ENCODE measurements at places on chromosomes 7 and 10. TPM values are rescaled to one million over a fixed set of nuclear protein-coding genes. Genes with fewer than 3 reads are reported as not detected.

DNA sequence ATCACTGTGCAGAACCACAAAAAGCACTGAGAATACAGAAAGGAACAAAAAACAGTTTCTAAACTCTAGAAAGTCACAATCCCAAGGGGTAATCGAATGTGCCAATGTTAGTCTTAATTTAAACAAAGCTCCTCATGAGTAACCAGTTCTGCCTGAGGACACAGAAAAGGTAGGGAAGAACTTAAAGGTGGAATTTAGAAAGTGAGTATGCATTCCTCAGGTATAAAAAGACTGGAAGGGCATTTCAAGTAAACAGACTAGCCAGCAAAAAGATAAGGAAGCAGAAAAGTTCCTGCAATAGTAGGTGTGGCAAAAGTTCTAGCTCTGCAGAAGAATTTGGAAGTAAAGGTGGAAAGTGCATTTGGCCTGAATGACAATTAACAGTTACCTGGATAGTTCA, 84.6 kb upstream of the DLX6 start:
- DNase-seq, result no peak

DNA sequence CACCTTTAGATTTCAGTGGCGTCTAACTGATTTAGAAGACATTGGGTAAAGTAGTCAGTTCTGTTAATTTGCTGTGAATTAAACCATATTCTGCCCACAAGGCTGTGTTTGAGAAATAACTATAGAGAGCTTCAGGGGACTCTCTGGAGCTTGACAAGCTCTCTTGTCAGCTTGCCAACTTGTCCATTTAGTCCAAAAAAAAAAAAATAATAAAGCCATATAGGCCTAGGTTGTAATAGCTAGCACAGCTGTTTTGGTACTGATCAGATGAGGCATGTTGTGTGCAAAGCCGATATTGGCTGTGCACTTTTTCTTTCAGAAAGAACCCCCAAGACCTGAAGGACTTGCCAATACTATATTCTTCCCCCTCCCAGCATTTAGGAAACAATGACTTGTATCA, 20.2 kb upstream of the ZNF282 start:
- DNase-seq, result no peak

DNA sequence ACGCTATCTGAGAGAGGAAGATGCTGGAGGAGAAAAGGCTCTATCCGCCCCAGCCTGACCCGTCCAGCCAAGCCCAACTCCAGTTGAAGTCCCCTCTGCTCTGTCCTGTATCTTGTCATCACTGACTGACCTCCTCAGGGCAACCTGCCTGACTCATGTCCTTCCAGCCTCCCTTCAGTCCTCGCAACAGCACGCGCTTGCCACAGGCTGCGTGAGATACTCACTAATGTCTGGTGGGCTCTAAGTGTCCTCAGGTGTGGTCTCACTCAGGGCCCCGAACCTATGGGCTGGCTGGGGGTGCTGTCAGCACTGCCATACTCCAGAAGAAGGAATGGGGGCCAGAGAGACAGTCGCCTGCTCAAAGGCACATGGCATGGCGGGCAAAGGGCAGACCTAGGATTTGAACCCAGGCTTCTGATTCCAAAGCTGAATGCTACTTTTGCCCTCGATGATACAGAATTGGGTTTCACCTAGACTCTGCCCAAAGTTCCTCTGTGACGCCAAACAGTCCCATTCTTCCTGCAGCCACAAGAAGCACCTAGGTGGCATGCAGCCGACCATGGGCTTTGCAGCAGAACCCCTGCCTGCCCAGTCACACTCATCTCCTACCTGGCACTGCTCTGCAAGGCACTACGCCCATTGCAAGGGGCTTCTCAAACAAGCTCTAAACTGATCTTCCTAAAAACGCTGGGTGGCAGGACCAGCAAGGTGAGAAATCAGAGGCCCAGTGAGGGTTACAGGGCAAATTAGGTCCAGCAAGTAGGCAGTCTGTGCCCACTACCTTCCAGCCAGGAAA, 8.5 kb downstream of the FAM53B start:
- DNase-seq, result peak; percentile 46

DNA sequence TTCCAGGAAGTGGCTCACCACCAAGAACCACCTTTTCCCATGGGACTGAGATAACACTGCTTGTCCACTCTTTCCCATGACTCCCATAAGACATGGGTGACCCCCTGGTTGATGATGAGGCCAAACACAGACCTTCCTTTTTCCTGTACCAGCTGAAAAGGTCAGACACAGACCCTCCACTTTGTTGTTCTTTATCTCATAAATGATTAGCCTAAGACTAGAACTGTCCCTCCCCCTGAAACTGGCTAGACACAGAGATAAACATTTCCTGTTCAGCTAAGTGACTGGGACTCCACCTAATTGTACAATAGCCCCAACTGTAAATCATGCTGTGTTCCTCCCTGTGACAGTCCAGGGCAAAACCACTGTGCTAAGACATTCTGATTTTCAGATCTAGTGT, 8.2 kb upstream of the NRG3 start:
- DNase-seq, result no peak

DNA sequence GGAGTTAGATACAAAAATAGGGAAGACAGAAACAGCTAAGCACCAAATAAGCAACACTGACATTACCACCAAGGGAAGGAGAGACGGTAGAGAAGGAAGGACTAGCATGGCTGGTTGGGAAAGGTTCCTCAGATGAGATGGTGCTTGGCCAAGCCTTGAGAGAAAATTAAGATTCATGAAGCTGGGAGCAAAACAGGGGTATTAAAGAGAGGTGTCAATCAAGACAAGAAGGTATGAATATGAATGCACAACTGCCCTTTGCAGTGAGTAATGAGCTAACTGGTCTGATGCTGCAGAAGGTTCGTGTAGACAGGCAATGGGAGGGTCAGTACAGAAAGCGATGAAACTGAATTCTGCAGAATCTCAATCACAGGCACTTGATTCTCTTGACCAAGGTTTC, 67.7 kb downstream of the SLC37A3 start:
- no peak for DNase-seq

DNA sequence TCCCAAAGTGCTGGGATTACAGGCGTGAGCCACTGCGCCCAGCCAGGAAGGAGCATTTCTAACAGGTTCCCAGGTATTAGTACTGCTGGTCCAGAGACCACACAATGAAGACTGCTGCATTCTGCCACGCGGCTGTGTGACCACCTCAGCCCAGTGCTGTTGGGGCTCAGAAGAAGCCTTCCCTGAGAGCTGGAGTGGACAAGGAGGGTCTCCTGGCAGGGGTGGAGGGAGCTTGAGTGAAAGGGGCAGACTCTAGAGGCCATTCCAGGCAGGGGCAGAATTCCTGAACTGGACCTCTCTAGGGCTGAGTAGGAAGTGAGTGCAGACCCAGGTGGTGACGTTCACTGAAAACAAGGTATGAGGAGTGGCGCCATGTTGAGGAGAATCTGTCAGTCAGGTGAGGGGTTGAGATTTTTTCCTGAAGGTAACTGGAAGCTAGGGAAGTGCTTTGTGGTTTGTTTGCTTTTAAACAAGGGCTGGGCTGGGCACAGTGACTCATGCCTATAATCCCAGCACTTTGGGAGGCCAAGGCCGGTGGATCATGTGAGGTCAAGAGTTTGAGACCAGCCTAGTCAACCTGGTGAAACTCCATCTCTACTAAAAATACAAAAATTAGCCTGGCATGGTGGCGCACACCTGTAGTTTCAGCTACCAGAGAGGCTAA, 67.6 kb downstream of the TACC2 start:
- no peak for DNase-seq

GRCh38 chr10:94131885-94132284, 138.2 kb downstream of the PLCE1 start:
- DNase-seq, result no peak

DNA sequence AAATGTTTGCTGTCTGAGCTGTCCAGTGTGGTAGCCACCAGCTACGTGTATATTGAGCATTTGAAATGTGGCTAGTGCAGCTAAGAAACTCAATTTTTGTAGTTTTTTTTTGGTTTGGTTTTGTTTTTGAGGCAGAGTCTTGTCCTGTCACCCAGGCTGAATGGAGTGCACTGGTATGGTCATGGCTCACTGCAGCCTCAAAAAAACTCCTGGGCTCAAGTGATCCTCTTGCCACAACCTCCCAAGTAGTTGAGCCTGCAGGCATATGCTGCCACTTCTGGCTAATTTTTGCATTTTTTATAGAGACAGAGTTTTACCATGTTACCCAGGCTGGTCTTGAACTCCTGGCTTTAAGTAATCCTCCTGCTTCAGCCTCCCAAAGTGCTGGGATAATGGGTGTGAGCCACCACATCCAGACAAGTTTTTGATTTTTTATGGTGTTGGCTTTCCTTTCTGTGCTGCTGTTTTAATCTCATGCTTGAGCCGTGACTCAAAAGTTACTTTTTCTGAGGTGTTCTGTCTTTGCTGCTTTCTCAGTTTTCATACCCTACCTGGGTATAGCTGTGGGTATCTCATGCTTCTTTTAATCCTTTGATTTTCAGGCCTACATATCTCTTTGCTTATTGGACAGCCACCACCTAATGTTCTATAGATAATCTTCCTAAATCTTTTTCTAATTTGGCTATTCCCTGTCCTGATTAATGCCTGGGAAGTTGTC, 16.0 kb downstream of the WAC start:
- no peak for DNase-seq

GRCh38 chr7:1888425-1888824, 218.3 kb downstream of the ELFN1 start:
- DNase-seq, result no peak

DNA sequence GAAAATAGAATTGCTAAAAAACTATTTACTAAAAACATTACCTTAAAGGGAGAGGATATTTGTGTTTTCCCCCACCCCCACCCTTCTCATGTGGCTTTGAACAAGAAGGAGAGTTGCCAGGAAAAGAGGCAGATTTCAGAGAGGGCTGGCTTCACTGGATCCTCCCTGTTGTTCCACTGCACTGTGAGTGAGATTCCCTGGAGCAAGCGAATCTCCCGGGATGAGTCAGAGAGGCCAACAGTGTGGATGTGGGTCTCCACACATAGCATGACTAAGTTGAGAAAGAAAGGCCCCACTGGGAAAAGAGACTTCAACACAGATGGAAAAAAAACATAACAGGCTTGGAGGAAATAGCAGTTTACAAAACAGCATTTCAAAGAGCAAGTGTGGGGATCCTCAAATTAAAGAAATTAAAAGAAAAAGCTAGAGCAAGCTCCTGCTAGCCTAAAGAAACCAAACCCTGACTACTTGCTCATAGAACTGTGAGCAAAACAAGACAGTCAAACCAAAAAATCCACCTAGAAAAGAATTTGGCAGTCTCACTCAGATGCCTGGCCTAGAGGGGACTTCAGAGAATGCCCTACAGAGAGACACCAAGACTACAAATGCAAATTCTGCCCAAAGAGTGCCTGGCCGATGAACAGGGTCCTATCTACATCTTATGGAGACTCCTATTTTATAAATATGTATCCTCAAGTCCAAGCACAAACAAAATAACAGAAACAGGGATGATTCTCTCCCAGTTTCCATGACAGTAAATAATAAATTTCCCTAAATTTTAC, 3.4 kb downstream of the CAV1 start:
- no peak for DNase-seq

GRCh38 chr7:139591550-139592195, 68.2 kb downstream of the CLEC2L start:
- no peak for DNase-seq

DNA sequence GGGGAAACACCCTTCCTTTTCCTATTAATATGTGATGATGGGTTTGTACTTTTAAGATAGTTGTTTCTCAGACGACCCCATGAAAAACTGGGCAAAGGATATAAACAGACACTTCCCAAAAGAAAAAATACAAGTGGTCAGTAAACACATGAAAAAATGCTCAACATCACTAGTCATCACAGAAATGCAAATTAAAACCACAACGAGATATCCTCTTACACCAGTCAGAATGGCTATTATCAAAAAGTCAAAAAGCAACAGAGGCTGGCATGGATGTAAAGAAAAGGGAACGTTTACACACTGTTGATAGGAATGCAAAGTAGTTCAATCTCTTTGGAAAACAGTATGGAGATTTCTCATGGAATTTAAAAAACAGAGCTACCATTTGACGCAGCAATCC, 111.4 kb upstream of the ZEB1 start:
- no peak for DNase-seq

DNA sequence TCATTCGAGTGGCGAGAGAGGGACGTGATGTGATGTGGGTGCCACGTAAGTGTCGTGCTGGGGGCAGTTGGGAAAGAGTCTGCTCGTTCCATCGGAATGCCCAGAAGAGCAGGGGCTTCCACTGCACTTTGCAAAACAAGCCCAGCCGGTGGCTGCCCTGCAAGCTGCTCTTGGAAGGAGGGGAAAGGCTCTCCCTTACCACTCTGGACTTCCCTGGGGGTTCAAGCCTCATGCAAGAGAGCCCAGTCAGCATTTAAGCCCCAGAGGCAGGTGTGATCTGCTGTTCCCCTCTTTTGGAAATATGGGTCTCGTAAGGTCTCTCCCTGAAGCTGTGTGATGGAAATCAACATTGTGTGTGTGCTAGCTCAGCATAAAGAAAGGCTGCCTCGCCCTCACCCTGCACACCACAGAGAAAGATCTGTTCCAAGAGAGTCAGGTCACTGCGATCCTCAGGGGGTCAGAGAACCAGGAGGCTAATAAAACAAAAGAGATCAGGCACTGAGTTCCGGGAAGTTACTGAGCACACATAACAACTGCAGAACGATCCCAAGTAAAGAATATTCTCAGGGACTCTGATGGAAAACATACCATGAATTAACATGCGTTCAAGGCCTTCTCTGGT, 212.5 kb downstream of the ADAM12 start:
- DNase-seq, result no peak

DNA sequence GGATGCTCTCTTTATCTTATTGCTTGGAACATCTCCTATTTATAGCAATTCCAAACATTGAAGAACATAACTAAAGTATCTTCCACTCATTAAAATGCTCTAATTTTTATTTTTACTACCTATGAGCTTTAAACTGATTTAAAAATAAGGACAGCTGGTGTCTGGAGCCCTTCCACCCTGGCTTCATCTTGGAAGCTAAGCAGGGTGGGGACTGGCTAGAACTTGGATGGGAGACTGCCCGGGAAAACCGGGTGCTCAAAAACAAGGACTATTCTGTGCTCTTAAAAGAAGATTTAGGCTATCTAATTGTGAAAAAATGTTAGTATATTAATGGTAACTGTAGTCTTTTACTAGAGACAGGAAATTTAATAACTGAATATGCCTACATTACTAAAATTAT, 69.2 kb downstream of the ARMC3 start:
- no peak for DNase-seq

GRCh38 chr7:2621948-2622640, 9.7 kb upstream of the TTYH3 start:
- DNase-seq, result no peak

DNA sequence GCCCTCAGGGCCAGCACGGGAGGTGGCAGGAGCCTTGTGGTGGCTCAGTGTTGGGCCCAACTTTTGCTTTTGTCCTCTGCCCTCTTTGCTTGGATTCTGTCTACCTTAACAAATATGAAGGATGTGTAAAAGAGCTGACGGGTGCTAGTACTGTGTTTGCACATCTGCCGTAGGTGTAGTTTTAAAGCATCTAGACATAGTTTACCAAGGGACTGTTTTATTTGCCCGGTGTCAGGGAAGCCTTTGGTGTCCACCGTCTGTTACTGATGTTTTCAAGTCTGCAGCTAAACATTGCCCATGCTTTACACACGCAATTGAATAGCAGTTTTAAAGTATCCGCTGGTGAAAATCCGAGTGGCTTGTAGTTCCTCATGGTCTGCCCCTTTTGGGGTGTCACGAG, 87.8 kb downstream of the DYNC2I1 start:
- no peak for DNase-seq

FAM25G gene
- not detected for total RNA-seq

SEMA3D gene
- 13.6 TPM for total RNA-seq

PRSS37 gene
- total RNA-seq, result not detected

HMX3 gene
- not detected for total RNA-seq

ZNF800 gene
- total RNA-seq, result 34.9 TPM

CTAGE6 gene
- 0.52 TPM for total RNA-seq

Data from upper lobe of right lung (tissue), 1 donor.